ENCODE measurements at places on chromosomes 12 and 14.

- no peak for DNase-seq
Observed at GRCh38 chr12:81872400-81872799, 113.2 kb upstream of the PPFIA2 start.

GRCh38 chr12:88870000-88870737 is 289.9 kb upstream of the KITLG start:
- DNase-seq: no peak

- no peak for DNase-seq
Observed at GRCh38 chr12:112820796-112821195, 29.2 kb downstream of the RPH3A start.

GRCh38 chr12:44716711-44717110 is 159.4 kb downstream of the NELL2 start:
- no peak for DNase-seq

- DNase-seq: no peak
Observed at GRCh38 chr14:52693036-52693435, 2.3 kb downstream of the ERO1A start.
